HS-5 (cell line): ENCODE measurements at places on chromosomes 1 and 21.

DNA sequence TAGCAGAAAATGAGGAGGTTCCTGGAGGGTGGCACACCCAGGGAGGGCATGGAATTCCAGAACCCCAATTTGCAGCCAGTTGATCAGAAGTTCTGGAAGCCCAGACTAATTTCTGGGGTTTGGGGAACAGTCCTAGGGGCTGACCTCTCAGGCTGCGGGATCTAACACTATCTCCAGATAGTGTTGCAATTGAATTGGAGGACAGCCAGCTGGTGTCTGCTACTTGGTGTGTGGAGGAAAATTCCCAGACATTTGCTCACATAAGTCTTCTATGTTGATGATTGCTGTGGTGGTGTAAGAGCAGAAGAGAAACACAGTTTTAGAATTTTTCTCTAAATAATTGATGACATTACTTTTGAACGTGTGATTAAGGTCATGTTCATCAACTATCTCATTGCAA, 154.3 kb upstream of the RNPC3 start:
- no peak for DNase-seq

- DNase-seq = no peak
Observed at GRCh38 chr1:229006121-229006870, 264.6 kb upstream of the RAB4A start.

DNA sequence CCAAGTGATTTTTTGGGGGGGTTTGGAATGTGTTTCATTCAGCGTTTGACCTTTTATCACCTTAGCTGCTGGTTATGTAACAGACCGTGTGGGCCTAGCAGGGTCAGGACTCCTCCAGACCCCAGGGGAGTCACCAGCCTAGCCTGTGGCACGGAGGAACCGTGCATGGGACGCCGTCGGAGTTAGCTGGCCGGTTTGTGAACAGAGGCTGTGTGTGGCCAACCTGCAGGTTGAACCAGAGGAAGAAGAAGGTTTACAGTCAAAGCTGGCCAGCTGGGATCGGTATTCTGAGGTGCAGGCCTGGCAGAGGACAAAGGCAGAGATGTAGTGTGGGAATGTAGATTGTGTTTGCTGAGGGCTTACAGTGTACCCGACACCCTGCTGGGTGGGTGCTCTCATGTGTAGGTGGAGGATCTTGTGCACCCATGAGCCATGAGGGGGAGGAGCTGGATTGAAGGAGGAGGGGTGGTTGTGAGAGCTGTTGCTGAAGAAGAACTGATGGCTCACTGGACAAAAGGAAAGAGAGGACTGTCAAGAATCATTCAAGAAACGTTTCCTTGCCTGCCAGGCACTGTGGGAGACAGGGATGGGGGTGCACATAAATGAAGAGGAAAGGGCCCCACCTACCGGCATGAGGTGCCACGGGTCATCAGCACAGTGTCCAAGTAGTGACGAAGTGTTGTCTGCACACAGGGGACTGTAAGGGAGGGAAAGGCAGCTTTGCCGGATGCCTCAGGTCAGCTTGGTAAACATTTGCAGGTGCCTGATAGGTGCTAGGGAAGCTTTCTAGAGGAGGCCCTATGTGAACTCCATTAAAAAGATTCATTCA, 40.0 kb upstream of the PWP2 start:
- DNase-seq = no peak

DNA sequence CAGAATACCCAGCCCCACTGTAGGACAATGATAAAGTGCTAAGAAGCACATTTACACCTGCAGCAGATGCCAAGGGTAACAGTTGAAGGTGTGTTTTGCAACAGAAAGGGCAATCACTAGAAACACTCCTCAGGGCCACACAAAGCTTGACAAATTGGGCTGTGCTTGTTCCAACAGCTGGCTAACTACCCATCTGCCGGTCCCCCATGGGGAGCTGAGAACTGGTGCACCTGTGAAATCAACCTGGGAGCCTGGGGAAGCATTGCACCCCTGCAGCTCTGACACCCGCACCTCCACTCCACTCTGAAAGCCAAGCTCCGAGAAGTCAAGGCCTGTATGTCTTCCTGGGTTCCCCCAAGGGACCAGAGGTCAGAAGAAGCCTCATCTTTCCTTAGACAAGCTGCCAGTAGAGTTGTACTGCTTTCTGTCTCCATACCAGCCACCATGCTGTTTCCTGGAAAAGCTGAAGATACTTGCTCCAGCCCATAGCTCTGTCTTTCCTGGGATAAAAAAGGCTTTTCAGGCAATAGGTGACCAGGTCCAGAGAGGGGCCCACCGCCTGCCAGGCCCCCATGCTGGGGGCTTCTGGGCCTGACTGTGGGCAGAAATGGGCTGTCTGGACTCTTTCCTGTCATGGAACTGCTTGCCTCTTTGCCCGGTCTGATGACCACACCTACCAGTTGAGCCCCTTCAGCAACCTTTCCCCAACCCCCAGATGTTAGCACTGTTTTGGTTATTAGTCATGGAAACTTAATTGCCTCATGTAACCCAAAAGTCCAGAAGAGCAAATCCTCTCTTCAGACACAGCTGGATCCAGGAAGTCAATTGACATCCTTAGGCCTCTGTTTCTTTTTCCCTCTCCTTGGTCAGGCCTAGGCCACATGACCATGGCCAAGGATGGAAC, 93.6 kb downstream of the KIF14 start:
- DNase-seq = no peak
